Spleen (tissue), 13 donors: ENCODE measurements at places on chromosomes 6 and 20. TPM values are rescaled to one million over a fixed set of nuclear protein-coding genes. Genes with fewer than 3 reads are reported as not detected.

GGTLC1 gene
- polyA plus RNA-seq = not detected

SAMD3 gene
- polyA plus RNA-seq = 2.1 TPM

SYCP2 gene
- 3.4 TPM for polyA plus RNA-seq

CLDN20 gene
- not detected for polyA plus RNA-seq

PKIG gene
- 82.1 TPM for polyA plus RNA-seq

ANGPT4 gene
- polyA plus RNA-seq = 0.06 TPM

DNA sequence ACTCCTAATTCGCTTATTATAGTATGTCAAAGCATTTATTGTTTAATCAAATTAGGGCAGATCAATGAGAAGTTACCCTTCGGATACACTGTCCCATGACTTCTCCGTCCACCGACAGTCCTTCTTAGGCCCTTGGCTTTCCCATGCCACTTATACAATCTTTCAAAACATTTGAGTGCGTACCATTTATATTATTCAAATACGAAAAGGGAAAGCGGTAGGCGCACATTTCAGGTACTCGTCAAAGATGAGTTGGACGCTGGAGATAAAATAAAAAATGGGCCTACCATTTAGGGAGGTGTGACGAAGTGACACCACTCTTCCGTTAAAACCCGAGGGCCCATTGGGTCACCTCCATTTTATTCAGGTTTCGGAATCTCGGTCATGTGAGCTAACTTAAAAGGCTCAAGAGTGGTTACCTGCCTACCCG is 542 bp upstream of the AFG1L start:
- peak overlapping the region; percentile 56 for H3K4me3 ChIP-seq
- H3K4me1 ChIP-seq = peaks cover 11% of the 10 kb centered on the region
- DNase-seq = no peak
- no peaks in the 10 kb centered on the region for H3K27me3 ChIP-seq
- H3K36me3 ChIP-seq = no peaks in the 10 kb centered on the region

GRCh38 chr20:48703511-48704219 is 124.1 kb downstream of the PREX1 start:
- peaks cover 64% of the 10 kb centered on the region for H3K4me1 ChIP-seq
- no peaks in the 10 kb centered on the region for H3K27me3 ChIP-seq
- peak; percentile 70 for DNase-seq
- H3K36me3 ChIP-seq = peaks cover 30% of the 10 kb centered on the region
- H3K4me3 ChIP-seq = no peak overlapping the region

GRCh38 chr20:381581-382290 is 1.2 kb downstream of the TRIB3 start:
- peak overlapping the region; percentile 84 for H3K27ac ChIP-seq
- peak overlapping the region; percentile 88 for H3K4me3 ChIP-seq
- peaks cover 40% of the 10 kb centered on the region for H3K4me1 ChIP-seq
- no peaks in the 10 kb centered on the region for H3K36me3 ChIP-seq
- H3K27me3 ChIP-seq = no peaks in the 10 kb centered on the region

DNA sequence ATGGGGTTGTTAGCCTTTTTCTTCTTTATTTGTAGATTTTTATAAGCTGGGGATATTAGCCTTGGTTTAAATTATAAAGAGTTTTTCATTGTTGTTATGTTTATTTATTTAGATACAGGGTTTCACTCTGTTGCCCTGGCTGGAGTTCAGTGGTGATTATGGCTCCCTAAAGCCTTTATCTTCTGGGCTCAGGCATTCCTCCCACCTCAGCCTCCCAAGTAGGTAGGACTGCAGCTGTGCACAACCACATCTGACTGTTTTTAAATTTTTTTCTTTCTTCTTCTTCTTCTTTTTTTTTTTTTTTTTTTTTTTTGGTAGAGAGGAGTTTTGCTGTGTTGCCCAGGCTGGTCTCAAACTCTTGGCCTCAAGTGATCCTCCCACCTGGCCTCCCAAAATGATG is 80.9 kb downstream of the UBE3D start:
- no peak overlapping the region for H3K27ac ChIP-seq
- DNase-seq = no peak
- no peak overlapping the region for H3K4me3 ChIP-seq
- no peaks in the 10 kb centered on the region for H3K4me1 ChIP-seq

GRCh38 chr6:108116546-108117426 is 42.2 kb upstream of the OSTM1 start:
- peaks cover 65% of the 10 kb centered on the region for H3K4me1 ChIP-seq
- peak overlapping the region; percentile 75 for H3K4me3 ChIP-seq
- peaks cover 100% of the 10 kb centered on the region for H3K27me3 ChIP-seq
- H3K27ac ChIP-seq = no peak overlapping the region

- H3K27me3 ChIP-seq = no peaks in the 10 kb centered on the region
- peak; percentile 67 for DNase-seq
- H3K4me1 ChIP-seq = no peaks in the 10 kb centered on the region
- H3K27ac ChIP-seq = no peak overlapping the region
Measured at GRCh38 chr20:35583636-35584560, 31.7 kb upstream of the SPAG4 start.

- H3K27me3 ChIP-seq = no peaks in the 10 kb centered on the region
- peak overlapping the region; percentile 58 for H3K4me3 ChIP-seq
- peak overlapping the region; percentile 94 for H3K27ac ChIP-seq
- H3K4me1 ChIP-seq = peaks cover 61% of the 10 kb centered on the region
Measured at GRCh38 chr20:542777-543368, 717 bp downstream of the CSNK2A1 start.

- H3K36me3 ChIP-seq = no peaks in the 10 kb centered on the region
- no peak for DNase-seq
- no peak overlapping the region for H3K27ac ChIP-seq
- no peaks in the 10 kb centered on the region for H3K4me1 ChIP-seq
- no peaks in the 10 kb centered on the region for H3K27me3 ChIP-seq
Measured at GRCh38 chr6:23454080-23454976, 671.7 kb upstream of the NRSN1 start.

GRCh38 chr20:44131704-44132103 is 55.3 kb downstream of the JPH2 start:
- H3K27me3 ChIP-seq = no peaks in the 10 kb centered on the region
- no peak for DNase-seq
- H3K4me1 ChIP-seq = no peaks in the 10 kb centered on the region

DNA sequence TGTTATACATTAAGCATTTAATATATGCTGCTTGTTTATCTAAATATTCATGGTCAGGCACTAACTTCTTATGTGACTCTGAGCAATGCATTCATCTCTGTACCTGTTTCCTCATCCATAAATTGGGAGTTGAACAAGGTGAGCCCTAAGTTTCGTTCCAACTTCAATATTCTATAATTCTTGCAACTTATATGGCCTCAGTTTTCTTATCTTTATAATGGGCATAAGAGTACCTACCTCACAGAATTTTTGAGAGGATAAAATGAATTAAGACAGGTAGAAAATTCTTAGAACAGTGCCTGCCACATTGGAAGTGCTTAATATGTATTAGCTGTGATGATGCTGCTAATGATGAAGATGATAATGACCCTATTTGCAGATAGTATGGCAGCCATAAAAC is 11.8 kb upstream of the HIVEP2 start:
- peaks cover 16% of the 10 kb centered on the region for H3K4me1 ChIP-seq
- no peaks in the 10 kb centered on the region for H3K27me3 ChIP-seq
- no peak for DNase-seq
- H3K4me3 ChIP-seq = no peak overlapping the region
- no peak overlapping the region for H3K27ac ChIP-seq
- H3K36me3 ChIP-seq = no peaks in the 10 kb centered on the region

DNA sequence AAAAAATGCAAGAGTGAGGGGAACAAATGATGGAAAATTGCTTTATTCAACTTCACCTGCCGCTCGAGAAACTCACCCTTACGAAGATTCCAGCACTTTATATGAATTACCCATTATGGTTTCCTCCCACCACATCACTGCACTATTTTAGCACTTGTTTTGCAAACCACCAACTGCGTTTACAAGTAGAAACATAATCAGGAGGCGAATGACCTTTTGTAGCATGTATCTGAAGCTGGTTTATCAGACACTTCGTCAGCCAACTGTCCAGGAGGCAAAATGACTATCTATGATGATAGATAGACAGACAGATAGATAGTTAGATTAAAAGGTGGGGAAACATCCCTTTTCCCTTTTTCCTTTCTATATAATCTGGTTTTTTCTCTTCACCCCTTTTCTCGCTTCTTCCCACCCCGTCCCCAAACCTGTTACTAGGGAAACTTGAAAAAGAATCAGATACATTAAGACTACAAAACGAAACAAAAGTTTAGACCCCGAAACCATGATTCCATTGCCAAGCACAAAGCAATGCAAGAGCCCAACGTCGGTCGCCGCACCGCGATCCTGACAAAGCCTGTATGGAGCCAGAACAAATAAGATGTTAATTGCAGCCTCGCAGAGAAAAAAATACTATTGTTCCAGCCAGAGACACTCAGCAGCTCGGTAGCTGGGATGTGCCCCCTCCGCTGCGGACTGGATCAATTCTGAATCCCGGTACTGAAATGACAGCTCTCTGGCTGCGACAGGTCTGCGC is 933 bp upstream of the ADGRB3 start:
- peak overlapping the region; percentile 58 for H3K4me3 ChIP-seq
- H3K4me1 ChIP-seq = peaks cover 7% of the 10 kb centered on the region
- H3K27me3 ChIP-seq = peaks cover 9% of the 10 kb centered on the region
